Osteocyte (in vitro differentiated cells): ENCODE measurements at places on chromosomes 12 and 14. TPM values are rescaled to one million over a fixed set of nuclear protein-coding genes. Genes with fewer than 3 reads are reported as not detected.

DNA sequence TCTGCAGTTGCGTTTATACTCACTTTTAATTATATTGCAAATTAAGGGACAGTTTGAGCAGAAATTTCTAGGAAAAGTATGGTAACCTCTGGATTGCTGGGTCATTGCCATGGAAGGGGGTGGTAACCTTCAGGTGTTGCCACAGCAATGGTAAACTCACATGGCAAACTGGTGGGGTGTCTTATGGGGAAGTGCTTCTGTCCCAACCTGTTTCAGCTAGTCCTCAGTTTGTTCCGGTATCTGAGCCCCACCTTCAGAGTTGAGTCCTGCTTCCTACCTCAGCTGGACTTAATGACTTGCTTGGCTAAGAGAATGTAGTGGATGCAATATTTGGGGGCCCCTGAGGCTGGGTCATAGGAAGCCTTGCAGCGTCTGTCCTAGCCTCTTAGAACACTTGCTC, 7.3 kb upstream of the CLMN start:
- DNase-seq = no peak

DNA sequence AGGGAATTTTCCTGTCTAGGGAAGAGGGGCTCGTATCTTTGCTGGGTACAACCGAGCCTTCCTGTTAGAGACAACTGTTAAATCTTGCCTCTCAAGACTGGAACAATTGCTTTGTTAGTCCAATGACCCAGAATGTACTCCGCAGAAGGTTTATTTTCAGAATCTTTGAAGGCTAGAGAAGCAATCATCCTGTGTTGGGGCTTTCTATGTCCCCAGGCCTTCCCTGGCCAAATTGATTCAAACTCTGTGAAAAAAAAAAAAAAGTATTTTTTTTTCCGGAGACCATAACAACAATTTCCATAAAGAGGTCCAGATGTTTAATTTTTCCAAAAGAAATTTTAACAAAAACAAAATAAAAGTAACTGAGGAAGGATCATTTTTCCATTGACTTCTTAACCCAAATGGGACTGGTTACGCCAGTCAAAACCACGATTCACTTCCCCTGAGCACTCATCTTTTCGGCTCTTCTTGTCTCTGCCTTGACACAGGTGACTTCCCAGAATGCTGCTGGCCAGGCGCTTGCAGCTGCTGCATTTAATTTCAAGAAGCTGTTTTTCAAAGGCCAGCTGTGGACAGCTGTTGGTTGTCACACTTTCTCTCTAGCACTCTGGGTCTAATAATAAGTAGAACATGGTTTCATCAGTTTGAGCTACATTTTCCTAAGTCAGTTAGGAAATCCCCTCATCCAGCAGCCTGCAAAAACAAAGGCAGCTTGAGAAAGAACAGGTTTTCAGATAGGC, 81.6 kb upstream of the MANSC4 start:
- no peak for DNase-seq

The ABCC9 gene
- total RNA-seq = 0.46 and 0.89 TPM in 2 replicates

DNA sequence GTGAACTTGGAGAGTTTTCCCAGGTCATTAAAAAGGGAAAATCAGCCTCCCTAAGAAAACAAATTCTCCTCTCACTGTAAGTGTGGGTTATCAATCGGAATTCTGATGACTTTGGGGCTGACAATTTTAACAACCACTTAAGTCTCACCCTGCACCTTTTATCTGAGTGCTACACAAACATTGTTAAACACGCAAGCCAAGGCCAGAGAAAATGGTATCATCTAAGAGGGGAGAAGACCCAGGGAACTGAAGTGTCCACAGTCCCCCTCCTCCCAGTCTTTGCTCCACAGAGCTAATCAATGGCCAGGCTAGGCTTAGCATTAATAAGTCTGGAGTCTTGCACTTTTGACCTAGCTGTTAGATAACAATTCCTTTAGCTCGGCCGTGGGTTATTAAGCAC, 51.7 kb upstream of the TBX5 start:
- DNase-seq = no peak

GRCh38 chr14:75181293-75182062, 5.1 kb upstream of the TMED10 start:
- no peak for DNase-seq

DNA sequence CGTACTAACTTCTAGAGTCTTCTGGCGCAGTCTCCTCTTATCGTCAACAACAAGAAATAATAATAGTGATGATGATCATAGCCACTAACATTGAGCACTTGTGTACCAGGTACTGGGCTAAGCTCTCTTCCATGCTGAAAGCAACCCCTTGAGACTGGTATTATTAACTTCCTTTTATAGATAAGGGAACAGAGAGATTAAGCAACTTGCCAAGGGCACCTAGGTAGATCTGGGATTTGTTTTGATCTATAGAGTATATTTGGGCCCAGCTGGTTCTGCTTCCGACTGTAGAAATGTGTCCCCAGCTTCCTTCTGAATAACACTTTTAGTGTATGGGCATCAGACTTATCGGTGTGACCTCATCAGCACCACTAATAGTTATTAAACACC, 1.1 kb upstream of the ZNF219 start:
- no peak for DNase-seq

DNA sequence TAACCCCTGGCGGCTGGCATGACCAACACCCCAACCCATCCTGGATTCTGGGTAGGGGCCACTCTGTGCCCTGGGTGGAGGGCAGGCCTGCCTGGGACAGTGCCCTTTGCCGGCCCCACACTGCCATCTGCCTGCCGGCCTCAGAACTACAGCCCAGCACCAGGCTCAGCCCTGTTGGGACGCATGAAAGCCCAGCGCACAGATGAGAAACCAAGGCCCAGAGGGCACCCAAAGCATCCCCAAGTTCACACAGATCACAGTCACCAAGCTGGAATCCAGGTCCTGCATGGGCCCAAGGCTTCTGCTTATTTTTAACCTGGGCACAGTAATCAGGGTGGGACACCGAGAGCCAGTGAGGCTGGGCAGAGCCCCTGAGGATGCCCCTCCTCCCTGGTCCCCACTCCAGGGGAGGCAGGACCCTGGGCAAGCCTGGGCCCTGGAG, 26.2 kb downstream of the RFLNA start:
- DNase-seq = peak; percentile 93

- no peak for DNase-seq
Measured at GRCh38 chr14:103542605-103543088, 13.7 kb downstream of the TRMT61A start.

- no peak for DNase-seq
Measured at GRCh38 chr12:7610006-7610405, 55.7 kb downstream of the APOBEC1 start.

The TMTC1 gene
- 35.3 and 37.5 TPM in 2 replicates for total RNA-seq
